ENCODE measurements at places on chromosomes 13 and 19. TPM values are rescaled to one million over a fixed set of nuclear protein-coding genes. Genes with fewer than 3 reads are reported as not detected.

DNA sequence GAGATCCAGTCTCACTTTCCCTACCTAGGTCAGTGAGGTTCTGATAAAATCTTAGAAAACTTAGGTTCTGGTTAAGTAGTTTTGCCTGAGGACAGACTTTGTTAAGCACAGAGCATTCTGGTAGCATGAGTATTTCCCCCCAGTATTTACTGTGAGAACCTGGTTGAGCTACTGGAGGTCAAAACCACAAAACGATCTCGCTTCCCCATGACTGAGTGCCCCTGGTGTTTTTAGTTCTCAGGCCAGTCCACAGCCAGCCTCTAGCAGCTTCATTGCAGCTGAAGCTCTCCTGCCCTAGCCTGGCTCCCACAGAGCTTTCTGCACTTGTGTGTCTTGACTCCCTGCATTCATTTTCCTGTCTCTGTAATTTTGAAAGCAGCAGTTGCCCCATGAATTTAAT lies 1138.2 kb downstream of the UQCRFS1 start:
- DNase-seq = peak; percentile 48

GRCh38 chr19:22052644-22053013 lies 345 bp downstream of the ZNF257 start:
- DNase-seq = no peak

- DNase-seq = no peak
Measured at GRCh38 chr13:69585656-69586055, 522.0 kb upstream of the ATXN8OS start.

GRCh38 chr19:48121909-48122371 lies 11.3 kb upstream of the PLA2G4C start:
- DNase-seq = peak; percentile 29

A1BG gene
- total RNA-seq = 4.1 TPM

All from umbilical cord (tissue), 2 donors.